Suppressor macrophage (primary cell): ENCODE measurements at places on chromosomes 4 and X.

DNA sequence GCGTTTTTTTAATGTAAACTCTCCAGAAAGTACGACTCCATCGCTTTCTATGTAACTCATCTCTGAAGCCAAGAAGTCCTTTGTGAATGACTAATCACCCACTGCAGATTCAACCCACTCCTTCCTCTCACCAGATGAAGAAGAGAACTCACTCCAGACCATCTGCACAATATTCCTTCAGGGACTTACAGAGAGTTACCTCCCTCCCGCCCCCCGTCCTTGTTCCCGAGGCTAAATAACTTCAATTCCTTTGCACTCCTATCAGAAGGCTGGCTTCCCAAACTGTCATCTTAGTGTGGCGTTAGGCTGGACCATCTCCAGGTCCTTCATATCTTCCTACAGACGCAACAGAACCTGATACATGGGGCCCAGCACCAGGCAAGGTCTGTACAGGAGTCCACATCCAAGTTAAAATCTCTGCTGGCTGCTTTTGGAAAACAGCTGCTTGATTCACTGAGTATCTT is 82.4 kb downstream of the AFAP1 start:
- DNase-seq = no peak

DNA sequence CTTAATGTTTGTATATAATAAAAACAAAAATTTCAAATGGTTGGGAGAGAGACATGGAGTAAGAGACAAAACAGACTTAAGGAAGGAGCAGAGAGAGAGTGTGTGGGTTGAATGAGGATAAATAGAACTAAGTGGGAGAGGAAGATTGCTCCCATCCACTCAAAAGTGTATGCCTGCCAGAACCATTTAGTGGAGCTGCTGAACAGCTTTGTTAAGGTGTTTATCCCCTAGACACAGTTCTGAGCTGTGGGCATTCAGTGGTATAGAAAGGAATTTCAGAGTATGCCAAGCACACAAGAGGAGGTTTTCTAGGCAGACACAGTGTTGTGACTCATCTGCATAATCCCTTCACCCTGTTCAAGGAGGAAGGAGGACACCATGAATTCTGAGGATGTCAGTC is 508.6 kb upstream of the EPHA5 start:
- DNase-seq = no peak

DNA sequence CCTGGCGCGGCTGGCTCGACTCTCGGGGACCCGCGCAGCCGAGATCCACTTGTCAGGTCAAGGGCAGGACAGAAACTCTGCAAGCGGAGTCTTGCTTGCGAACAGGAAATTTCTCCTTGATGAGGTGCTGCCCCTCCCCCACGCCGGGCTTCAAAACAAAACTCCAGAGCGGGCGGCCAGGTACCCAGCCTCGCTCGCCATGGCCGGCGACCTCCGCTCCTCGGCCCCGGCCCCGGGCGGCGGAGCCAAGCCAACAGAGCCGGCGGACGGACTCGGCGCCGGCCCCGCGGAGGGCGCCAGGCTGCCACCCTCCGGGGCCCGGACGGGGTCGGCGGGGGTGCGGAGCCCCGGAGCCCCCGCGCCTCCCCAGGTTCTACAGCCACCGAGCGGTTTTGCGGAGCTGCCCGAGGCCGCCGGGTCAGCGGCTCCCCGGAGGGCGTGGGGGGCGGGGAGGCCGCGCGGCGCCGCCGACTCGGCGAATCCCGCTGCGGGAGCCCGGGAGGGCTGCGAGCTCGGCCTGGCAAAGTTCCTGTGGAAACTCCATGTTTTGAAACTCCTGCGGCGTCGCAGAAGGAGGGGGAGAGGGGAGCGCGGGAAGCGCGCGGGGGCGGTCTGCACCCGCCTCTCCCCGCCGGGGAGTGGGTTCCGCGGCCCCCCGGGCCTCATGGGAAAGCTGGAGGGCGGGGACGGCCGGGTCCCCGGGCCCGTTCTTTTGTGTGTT is 11.7 kb upstream of the BCOR start:
- DNase-seq = no peak

GRCh38 chr4:1718095-1718850 is 2.9 kb downstream of the TMEM129 start:
- no peak for DNase-seq

DNA sequence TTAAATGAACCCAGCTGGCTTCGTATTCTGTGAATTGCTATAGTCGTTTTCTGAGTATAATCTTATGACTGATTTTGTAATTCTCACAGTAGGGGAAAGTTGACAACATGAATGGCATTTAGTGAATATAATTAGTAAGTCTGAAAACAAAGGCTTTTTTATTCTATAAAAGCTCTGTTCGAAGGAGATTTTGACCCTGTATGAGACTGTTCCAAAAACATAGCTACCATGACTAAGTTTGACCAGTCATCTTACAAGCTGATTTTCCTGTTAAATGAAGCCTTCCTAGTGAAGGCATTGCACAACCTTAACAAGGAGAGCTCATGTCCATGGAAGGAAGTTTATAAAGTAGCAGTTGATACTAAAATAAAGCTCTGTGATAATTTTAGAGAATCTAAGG is 242.3 kb downstream of the RPA4 start:
- DNase-seq = no peak

DNA sequence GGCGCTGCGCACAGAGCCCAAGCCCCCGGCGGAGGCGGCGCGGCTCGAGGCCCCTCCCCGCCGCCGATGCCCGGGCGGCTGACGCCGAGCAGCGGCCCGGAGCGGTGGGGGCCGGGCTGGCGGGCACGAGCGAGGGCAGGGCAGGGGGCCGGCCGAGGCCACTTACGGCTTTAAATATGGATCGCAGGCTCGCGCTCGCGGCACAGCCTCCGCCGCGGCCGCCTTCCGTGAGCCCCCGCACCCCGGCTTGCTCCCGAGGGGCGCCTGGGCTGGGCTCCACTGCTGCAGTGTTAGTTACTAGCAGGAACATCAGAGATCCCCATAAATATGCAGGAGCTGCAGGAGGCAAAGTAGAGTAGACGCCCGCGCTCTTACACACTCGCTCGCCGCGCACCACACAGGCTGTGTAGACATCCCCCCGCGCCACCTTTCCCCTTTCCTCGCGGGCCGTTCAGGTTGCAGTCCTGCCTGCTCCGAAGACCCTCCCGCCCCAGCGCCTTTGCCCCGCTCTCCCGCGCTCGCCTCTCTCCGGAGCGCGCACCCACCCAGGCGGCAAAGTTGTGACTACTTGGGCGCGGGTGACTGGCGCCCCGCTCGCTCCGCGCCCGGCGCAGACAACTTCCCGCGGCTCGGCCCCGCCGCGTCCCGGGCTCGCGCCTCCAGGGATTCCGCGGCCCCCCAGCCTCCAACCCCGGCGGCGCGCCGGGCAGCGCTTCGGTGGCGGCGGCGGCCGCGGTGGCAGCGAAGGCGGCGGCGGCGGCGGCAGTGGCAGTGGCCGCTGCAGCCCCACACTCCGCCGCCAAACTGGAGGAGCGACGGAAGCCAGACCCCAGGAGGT is 152.0 kb upstream of the SLC4A4 start:
- no peak for DNase-seq

- DNase-seq = no peak
Measured at GRCh38 chr4:142041788-142042187, 405.4 kb downstream of the IL15 start.

- DNase-seq = no peak
Measured at GRCh38 chr4:173398220-173398619, 696 bp downstream of the SCRG1 start.

DNA sequence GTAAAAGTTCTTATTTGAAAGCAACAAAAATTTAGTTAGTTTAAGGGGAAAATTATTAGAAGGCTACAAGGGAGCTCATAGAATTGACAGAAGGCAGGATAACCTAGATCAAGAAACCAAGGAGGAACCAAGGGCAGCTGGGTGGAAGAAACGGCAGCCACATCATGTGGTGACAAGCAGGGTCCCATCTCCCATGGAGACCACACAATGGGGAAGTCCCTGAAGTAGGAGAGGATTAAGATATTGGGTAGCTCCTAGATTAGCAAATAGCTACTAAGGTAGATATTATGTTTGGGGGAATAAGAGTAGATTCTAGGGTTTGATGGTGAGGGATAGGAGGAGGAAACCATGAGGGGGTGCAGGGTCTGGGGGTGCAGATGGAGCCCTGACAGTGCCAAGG is 48.0 kb upstream of the TMEM154 start:
- no peak for DNase-seq

- DNase-seq = no peak
Measured at GRCh38 chrX:6384371-6384770, 150.5 kb downstream of the VCX3A start.

- peak; percentile 53 for DNase-seq
Measured at GRCh38 chrX:111041018-111041462, 55.0 kb upstream of the PAK3 start.

GRCh38 chr4:88697141-88697540 is 488 bp downstream of the NAP1L5 start:
- DNase-seq = peak; percentile 12

GRCh38 chr4:52588097-52588496 is 71.0 kb downstream of the USP46 start:
- peak; percentile 33 for DNase-seq

- no peak for DNase-seq
Measured at GRCh38 chr4:89502581-89502980, 195.0 kb upstream of the GPRIN3 start.

- DNase-seq = no peak
Measured at GRCh38 chr4:179248821-179249220, 1806.6 kb upstream of the AGA start.

GRCh38 chrX:74318672-74319071 is 14.7 kb downstream of the ZCCHC13 start:
- DNase-seq = no peak

DNA sequence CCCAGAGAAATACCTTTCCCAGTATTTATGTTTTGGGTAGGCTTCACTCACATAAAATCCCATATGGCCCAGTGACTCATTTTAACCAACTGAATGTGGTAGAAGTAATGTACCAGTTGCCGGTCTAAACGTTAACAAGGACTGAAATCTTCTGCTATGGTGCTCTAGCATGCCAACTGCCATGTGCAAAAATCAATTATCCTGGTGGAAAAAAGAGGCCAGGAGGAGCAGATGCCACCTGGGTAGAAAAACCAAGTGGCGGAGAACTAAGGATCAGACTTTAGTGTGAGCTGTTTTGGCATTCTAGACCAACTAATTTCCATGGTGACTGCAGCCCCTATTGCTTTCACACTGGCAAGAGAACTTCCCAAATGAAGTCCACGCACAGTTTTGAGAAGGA is 1660.7 kb upstream of the ADGRL3 start:
- DNase-seq = no peak

DNA sequence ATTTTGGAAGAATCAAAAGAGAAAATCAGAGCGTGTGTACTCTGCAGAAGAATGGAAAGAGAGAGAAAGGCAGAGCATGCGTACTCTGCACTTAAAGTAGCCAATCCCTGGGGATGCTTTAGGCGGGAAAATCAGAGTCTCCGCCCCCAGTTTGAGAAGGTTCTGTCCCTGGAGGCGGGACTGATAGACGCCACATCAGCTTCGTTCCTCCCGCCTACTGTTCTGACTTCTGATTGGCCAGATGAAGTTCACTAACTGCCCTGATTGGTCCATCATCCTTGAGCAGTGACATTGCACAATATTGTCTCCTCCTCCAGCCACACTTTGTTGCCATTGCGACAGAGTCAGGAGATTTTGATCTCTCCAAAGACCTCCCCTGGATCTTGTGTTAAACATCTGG is 23.8 kb downstream of the SSX1 start:
- DNase-seq = no peak

GRCh38 chrX:40279762-40280161 is 182.0 kb upstream of the BCOR start:
- no peak for DNase-seq

DNA sequence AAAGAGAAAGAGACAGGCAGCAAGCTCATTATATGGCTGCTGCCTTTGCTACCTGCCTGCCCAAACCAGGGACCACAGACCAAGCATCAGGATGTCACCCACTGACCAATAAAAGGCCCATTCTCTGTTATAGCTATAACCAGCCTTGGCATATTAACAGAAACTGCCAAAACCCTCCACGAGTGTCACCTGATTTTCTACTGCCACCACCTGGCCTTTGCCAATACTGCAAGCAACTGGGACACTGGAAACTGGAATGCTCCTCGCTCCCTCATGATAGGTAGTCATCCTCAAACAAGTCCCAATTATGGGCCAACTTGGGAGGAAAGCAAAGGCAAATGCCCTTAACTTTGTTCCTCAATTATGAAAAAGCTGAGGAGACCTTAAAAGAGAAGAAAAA is 76.0 kb downstream of the SPIN4 start:
- DNase-seq = no peak

- DNase-seq = no peak
Measured at GRCh38 chr4:44668526-44668925, 9.7 kb upstream of the GUF1 start.

DNA sequence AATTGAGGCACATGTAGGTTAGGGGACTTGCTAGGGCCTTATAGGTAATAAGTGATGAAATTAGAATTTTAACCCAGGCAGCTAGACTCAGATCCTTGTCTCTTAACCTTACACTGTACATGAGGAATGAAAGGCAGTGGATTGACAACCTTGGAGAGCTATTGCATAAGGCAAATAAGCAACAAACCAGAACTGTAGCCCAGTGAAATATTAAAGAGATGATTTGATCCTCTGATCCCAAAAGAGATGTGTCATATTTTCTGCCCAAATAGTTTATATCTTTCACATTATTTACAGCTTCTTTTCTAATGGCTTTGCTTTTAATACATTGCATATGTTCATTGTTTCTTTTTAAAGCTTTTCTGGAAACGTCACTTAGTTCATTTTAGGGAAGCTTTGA is 252.6 kb downstream of the ANK2 start:
- no peak for DNase-seq

- DNase-seq = no peak
Measured at GRCh38 chr4:140081641-140082390, 72.2 kb downstream of the MAML3 start.

DNA sequence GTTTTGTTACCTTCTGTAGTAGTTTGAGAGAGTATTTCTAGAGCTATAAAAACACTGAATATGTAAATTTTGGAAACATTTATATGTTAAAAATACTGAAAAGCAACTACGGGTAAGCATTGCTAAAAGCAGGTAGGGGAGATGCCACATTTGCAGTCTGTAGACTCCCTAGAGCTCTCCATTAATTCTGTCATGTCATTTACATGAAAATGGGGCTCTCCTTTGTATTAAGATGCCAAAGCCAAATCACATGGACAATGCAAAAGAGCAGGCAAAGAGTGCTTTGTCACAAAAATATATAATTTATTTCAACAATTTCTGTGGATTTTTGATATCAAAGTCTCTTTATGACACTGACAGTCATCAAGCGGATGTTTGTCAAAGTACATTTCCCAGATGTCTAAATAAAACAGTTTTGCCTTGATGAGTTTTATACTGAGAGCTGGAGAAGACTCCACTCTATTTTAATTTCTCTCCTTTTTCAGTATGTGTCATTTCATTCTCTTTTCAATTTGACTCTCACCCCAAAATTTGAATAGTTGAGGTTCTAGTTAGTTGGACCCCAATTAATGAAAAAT is 51.8 kb downstream of the LDB2 start:
- DNase-seq = no peak
